HFFc6 (cell line): ENCODE measurements at places on chromosomes 2 and 18.

GRCh38 chr2:11140492-11140891 is 14.8 kb upstream of the SLC66A3 start:
- peak; percentile 41 for DNase-seq

- DNase-seq = peak; percentile 11
Measured at GRCh38 chr18:46283268-46283667, 179.1 kb downstream of the HAUS1 start.

DNA sequence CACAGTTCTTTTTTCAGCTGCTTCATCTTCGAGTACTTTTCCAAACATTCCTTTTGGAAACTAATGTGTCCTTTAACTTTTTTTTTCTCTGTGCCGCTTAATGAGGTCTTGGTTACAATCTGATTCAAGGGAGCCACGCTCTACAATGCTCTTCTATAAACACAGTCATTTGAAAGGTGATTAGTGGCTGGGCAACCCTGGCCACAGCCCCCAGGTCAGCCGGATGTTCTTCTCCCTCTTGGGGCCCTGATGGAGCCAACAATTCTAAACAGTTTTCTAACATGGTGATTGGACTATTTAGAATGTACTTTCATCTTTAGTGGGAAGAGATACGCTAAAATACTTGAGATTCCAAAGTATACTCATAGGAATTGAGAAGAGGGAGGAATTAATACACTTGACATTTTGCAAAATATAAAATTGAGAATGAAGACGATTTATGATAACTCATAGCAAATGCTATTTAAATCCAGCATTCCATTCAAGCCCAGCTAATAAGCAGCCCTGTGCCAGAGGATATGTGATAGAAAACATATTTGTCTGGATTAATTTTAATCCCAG is 83.7 kb upstream of the MBOAT2 start:
- DNase-seq = peak; percentile 20

DNA sequence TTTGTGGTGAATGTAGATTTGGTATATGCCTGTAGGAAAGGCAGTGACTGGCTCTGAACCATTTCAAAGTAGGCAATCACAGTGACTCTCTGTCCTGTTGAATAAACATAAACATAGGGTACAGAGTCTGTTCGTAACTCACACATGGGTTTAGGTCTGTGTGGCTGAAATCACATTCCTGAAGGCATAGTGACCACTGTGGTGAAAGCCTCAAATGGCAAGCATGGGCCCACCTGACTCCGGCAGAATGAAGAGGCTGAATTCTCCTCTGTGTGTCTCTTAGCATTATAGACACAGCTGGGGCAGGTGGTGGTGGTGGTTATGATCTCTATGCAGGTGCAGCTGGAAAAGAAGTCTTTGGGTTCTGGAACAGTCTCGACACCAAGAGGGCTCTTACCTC is 61.2 kb downstream of the ITGA6 start:
- DNase-seq = no peak

GRCh38 chr18:47418746-47419145 is 167.3 kb upstream of the SKOR2 start:
- DNase-seq = peak; percentile 60

GRCh38 chr2:97736608-97737330 is 23.4 kb downstream of the ZAP70 start:
- DNase-seq = no peak

- no peak for DNase-seq
Measured at GRCh38 chr2:72894514-72894913, 7.3 kb downstream of the SPR start.

- DNase-seq = no peak
Measured at GRCh38 chr18:31617031-31617717, 25.5 kb downstream of the TTR start.

GRCh38 chr2:36659872-36660312 is 36.6 kb upstream of the VIT start:
- DNase-seq = no peak

- no peak for DNase-seq
Measured at GRCh38 chr2:27121906-27122305, 1.7 kb upstream of the ABHD1 start.

DNA sequence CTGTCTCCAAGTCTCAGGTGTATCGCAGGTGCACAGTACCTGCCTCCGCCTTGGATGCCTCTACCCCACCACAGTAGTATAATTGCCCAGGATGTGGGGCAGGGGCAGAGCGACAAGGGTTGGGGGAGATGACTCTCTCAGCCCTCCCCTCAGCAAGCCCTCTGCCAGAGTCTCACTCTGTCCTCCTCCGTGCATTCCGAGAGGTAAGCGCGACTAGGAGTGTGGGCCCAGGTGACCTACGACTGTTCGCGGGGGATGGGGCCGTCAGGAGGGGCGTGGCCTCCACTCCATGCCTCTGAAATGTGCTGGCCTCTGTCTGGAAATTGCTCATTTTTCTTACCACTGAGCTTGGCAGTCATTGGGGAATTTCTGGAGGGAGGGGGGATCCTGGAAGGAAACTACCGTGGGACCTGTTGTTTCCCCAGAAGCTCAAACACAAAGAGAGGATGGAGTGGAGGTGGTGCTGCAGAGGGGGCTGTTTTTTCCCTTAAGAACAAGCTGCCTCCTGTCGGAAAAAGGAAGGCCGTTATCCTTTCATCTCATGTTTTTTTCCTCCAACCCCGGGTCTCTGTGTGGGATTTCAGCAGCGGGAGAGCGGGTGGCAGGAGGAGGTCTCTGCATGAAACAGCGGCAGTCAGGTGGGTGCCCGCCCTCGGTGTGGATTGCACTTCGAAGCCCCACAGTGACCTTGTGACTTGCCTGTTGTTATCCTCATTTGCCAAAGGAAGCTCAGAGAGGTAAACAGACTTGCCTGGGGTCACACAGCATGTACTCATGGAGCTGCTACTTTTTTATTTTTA is 13.0 kb upstream of the RALB start:
- DNase-seq = peak; percentile 82

- DNase-seq = no peak
Measured at GRCh38 chr2:197673606-197674005, 1.8 kb downstream of the RFTN2 start.

- DNase-seq = no peak
Measured at GRCh38 chr2:58541511-58541910, 300.4 kb upstream of the FANCL start.

DNA sequence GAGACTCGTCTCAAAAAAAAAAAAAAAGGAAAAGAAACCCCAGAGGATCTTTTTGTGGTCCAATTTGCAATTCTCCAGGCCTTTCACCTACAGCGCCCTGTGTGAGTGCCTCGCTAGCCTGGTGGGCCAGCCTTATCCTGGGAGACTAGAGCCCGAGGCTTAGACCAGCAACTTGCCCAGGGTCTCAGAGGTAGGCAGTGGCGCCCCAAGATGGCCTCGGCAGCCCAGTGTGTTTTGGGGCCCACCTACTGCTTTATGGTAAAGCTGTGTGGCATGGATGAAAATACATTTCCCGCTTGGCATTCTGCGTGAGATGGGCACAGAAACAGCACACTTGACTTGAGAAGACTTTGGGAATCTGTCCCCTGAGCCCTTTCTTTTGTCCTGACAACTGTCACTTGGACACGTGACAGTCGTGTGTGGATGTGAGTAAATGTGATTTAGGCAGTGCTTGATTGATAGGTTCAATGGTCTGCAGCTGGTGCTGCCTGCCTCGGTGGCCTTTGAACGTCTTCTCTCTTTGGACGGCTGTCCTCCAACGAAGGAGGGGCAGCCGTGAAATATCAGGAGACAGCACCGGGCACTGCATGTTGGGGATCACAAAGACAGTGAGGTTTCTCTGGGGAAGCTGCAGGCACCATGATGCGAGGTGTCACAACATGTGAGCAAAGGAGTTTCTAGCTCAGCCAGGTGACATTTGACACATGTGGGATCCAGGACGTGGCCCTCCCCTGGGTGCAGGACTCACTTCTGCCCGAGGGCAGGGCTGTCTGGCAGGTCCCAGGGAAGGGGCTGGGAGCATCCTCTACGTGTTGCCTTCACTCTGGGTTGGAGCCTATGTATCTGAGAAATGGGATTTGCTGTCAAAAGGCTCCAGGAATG is 209.5 kb upstream of the TWIST2 start:
- no peak for DNase-seq

DNA sequence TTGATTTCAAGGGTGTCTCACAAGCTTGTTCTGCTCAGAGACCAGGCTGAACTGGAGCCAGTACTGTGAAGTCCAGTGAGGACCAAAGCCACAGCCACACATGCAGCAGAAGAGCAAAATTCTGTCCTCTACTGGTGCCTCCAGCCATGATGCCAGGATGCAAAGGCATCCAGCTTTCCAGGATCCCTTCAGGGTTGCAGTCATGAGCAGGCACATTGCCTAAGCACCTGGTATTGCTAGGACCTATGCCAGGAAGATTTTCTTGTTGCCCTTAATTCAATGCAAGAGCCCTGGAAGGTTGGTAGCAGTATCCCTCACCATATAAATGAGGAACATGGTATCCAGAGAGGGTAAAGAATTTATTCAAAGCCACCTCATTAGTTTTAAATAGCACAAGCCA is 78.9 kb upstream of the CYRIA start:
- no peak for DNase-seq

- no peak for DNase-seq
Measured at GRCh38 chr2:46284796-46285195, 12.4 kb upstream of the EPAS1 start.

- no peak for DNase-seq
Measured at GRCh38 chr2:181123798-181124231, 143.4 kb downstream of the UBE2E3 start.

DNA sequence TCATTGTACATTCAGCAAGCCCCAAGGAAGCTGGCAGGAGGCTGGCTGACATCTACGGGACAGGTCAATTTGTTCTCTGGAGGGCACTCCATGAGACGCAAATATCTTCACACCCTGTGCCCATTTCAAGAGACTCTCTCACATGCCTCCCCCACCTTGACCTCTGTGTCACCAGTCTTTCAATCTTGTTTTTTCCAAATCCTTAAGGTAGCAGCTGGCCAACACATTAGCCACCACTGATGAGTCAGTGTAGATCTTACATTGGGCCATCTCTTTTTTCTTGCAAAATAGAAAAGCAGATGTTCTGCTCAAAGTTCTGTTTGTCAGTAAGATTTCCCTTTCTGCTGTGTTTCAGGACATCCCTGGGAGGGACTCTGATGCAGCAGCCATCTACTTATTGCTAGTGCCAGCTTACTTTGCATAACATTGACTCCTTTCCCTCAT is 1.7 kb upstream of the DPP4 start:
- peak; percentile 42 for DNase-seq

GRCh38 chr18:38402509-38402908 is 836.9 kb upstream of the CELF4 start:
- no peak for DNase-seq

DNA sequence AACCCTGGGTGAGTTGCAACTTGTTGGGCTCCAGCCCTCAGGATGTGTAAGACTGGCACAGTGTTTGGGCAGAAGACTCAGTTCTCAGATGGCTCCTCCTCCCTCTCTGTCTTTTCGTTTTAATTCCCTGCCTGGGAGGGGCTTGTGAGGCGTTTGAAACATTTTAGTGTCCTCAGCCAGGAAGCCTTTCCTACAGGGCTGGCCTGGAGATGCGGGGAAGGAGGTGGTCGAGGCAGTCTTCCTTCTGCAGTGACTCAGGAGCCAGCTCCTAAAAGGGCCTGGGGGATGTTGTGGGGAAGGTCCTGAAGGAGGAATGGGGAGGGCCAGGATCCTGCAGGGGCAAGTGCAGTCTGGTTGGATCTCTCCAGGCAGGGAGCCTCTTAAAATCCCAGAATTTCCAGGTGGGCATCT is 22.1 kb upstream of the IGFBP5 start:
- no peak for DNase-seq

GRCh38 chr18:32851936-32852335 is 79.1 kb upstream of the KLHL14 start:
- no peak for DNase-seq

- no peak for DNase-seq
Measured at GRCh38 chr18:69895066-69896047, 52.3 kb downstream of the CD226 start.

GRCh38 chr2:12979066-12979465 is 262.3 kb downstream of the TRIB2 start:
- no peak for DNase-seq

- DNase-seq = no peak
Measured at GRCh38 chr2:228747483-228747882, 523.6 kb downstream of the PID1 start.

DNA sequence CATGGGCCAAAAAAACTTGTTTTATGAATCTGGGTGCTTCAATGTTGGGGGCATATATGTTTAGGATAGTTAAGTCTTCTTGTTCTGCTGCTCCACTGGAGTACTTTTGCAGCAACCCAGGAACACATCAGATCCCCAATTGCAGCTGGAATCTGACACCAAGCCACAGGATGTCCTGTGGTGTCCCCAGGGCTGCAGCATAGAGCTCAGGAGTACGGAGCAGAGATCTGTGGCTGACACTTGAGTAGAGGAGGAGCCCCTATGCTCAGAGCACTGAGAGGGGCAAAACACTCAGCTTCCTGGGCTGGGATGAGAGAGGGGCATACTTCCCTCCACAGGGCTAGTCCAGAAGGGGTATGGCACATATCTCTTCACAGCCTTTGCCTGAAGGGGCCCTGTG is 138.9 kb upstream of the ERBB4 start:
- DNase-seq = no peak

DNA sequence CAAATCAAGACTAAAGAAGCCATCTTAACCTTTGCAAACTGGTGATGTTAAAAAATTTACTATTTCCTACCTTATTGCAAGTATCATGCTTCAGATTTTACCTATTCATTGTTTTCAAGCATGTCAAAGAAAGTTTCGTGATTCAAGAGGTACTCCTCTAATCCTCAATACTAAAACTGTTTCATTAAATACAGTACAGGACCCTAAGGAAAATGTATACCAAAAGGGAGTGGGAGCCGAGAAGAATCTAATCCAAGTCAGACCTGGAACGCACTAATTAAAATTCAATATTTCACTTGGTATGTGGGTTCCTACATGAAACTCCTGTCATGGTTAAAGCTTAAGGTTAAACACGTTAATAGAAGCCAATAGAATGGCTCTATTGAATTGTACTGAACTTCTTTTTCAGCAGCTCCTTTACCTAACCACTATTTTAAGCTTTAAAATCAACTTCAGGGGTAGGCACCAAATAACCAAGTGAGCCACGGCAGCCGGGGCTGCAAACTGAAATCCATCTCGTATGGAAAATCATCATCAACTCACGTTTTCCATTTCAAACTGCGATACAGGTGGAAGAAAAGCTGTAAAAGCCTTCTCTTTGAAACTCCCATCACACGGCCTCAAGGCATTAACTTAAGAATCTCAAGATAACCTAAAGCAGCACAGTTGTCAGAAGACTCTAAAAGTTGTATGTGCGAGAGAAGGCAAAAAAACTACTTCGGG is 188.8 kb downstream of the ZEB2 start:
- no peak for DNase-seq

GRCh38 chr2:61158356-61158955 is 3.5 kb upstream of the C2orf74 start:
- no peak for DNase-seq

- DNase-seq = no peak
Measured at GRCh38 chr2:203822240-203822639, 45.3 kb upstream of the CTLA4 start.

GRCh38 chr2:133130548-133131246 is 437.6 kb downstream of the NCKAP5 start:
- no peak for DNase-seq
